ENCODE measurements at places on chromosomes 6 and 20.

DNA sequence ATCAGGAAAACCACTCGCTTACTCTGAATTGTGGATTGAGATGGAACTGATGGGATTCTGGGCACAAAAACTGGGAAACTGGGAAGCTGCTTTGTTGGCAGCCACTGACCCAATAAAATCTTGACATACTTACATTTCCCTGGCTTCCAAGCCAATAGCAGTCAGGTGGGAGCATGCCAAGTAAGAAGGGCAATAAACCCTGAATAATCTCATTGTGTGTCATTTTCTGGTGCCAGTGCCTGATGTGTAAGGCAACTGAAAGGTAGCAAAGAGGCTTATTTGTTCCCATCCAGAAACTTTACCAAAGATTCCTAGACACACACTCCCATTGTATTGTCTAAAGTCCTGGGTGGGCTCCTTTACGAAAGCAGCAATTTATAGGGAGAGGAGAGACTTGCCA is 93.2 kb downstream of the TBX18 start:
- DNase-seq = no peak

DNA sequence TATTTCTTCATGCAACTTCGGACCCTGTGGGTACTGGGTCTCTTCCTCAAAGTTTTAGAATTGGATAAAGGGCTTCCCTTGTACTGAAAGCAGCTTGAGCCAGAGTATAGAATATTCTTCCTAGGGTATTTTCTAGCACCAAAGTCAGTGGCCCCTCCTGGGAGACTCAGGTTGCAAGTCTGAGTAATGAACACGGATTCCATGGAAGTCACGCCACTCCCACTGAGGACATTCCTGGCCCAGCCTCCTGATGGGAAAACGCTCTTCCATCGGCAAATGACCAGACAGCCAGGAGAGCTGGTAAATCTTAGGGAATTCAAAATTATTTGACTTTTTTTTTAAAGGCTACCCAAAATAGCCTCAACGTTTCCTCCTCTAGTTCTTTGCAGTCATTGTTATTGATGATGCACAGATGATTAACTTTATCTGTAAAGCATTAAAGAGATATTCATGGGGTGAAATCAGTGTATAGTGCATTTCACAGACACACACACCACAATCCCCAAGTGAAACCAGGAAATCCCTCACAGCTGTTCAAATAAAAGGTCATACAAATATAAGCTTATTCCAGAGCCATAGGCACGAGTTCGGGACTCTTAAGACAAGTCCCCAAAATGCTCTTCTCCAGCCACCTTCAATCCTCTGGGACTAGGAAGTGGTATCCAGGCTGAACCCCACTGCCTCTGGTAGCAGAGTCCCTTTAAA is 248.8 kb downstream of the SOD2 start:
- no peak for DNase-seq

DNA sequence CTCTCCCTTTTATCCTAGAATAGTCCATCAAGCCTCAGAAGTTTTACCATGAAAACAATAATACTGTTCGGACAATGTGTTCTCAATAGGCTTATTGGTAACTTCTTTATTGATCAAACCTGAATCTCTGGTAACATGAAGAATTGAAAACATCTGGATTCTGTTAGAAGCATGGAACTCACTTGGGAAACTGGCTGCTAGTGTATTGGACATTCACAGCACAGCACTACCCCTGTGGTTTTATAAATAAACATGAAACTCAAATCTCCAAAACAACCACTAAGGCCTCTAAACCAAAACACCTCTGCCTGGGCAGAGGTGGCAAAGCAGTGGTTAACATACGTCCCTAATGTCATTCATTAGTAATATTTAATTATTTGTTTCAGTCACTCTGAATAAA is 157.6 kb upstream of the KCNQ5 start:
- DNase-seq = no peak

DNA sequence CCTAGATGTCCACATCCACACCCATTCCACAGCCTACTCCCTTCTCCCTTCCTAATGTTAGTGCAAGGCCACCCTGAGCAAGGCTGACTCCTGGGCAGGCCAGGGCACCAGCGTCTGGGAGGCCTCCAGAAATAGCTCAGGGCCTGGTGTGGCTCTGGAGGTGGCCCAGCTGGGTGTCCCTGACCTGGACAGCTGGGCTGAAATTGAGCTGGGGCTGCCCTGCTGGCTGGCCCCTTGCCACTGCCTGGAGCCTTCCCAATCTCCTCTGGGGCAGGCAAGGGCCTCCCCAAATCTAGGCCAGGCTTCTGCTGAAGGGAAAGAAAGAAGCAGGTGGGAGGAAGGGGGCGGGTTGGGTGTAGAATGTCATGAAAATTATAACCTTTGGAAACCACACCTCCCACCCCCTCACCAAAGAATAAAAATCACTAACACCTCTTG is 2.1 kb downstream of the FAM110A start:
- DNase-seq = no peak

DNA sequence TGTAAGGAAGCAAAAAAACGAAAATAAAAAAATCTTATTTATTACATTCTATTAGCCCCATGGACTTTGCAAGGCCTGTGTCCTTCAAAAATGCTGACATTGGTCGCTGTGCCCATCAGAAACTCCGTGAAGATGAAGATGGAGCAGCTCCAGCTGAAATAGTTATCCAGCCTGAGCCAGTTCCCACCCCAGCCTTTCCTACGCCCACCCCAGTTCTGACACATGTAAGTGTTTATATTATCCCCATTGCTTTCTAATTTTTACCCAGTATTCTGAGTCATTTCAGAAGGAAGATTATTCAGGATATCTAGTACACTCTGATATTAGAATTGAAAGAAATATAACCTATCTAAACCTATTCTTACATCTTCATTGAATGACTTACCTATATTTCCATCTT is 217.7 kb downstream of the ARHGAP18 start:
- no peak for DNase-seq

GRCh38 chr6:28251661-28252008 is 434 bp downstream of the ZKSCAN4 start:
- DNase-seq = no peak

DNA sequence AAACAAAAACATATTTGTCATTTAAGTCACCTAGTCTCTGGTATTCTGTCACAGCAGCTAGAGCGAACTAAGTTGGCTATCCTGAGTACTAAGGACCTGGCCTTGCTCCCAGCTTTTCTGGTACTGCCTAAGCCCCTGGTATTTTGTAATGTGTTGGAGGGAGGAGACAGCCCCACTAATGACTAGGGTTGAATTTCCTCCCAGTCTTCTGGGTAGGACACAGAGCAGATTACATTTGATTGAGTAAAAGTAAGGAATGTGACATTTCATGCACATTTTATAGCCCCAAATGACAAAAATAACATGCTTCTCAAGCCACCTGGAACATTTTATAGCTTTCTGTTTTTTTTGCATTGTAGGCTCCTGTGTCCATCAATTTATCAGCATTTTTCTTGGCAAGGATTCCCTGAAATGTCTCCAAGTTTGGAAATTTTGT is 47.9 kb upstream of the DDR1 start:
- DNase-seq = no peak

DNA sequence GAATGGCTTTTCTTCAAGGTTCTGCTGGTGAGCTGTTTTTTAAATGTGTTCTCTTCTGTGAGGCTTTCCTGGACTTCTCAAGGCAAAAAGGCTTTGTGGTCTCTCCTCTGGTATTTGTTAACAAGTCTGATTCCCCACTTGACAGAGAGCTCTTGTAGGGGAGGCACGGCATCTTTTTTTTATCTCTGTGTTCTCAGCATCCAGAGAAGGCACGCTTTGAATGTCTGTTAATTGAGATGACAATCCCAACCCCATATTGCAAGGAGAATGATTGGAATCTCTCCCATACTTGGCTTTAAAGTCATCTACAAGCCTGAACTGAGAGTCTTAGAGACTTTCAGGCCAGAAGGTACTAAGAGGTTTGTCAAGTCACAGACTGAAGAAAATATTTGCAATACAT is 22.6 kb downstream of the EDN1 start:
- DNase-seq = no peak

DNA sequence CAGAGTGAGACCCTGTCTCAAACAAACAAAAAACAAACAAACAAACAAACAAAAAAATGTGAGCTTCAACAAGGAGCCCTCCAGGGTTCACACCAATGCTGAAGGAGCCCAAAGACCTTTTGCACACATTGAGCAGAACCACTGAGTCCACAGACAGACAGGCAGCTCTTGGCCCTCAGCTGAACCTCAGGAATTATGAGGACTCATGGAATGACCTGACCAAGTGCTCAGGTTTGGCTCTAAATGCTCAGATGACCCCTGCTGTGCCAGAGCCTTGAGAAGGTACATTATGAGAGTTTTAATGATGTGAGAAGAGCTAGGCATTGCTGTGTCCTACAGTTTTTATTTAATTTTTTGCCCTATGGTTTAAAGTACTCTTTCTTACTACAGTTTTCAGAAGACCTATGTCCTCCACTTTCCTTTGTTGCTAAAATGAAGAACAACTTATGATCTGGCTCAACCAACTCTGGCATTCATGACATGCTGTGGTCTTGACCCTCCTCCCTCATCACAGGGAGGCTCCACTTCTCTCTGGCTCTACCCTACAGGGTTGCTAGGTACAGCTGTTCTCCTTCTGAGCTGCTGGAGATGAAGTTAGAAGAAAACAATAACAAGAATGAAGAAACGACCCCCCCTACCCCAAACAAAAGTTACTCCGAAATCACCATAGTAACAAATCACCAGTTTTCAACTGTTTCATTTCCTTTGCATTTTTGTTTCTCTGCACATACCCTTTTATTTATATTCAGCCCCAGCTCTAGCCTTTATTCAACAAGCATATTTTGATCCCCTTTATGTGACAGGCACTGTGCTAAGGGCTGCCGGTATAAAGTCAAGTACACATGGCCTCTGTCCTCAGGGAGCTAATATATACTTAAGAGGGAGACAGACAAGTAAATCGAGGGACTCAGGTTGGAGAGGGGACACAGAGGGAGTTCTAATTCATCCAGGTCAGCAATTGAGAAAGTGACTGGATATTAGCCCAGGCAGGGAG is 128.7 kb upstream of the TRAF3IP2 start:
- no peak for DNase-seq

DNA sequence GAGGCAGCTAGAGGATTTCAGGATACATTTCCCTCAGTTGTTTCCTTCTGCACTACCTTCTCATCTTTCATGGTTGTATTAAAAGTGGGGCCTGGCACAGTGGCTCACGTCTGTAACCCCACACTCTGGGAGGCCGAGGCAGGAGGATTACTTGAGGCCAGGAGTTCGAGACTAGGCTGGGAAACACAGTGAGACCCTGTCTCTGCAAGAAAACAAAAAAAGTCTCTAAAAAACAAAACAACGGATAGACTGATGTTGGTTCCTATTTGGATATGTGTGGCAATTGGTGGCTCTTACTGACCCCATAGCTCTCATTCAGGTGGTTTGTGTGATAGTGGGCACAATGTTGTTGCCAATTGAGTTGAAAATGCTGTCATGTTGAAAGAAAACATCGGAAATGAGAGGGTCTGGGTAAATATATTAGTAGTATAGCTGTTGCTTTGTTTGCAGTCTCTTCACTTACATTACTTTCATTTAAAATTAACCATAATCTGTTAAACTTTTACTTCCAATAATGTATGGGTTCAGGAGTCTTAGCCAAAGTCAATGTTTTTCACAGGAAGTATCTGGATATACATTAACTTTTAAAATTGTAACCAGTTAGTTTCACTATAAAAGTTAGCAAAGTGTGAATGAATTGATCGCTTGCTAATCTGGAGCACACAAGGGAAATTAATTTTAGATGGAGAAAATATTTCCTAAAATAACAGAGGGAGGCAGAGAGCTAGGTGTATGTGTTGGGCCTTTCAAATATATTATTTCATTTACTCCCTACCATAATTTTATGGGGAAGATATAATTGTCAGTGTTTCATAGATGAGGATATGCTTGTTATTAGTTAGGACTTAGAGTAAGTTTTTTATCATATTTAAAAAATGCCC is 31.1 kb downstream of the UTRN start:
- no peak for DNase-seq

DNA sequence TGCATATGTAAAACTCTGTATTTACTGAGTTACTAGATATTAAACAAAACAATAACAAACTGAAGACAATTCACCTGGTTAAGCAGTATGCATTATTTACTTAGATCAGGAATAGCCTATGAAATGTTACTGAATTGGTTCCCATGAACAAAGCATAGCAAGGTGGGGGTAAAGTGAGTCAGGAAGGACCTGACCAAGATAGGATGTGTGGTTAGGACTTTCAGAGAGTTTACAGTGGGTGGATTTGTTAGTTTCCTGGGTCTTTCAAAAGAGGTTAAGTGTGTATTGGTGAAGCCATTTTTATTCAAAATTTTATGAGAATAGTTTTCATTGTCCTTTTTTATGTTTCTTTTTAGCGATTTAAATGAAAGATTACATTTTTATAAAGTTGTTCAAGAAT is 32.9 kb downstream of the TBPL1 start:
- DNase-seq = no peak

DNA sequence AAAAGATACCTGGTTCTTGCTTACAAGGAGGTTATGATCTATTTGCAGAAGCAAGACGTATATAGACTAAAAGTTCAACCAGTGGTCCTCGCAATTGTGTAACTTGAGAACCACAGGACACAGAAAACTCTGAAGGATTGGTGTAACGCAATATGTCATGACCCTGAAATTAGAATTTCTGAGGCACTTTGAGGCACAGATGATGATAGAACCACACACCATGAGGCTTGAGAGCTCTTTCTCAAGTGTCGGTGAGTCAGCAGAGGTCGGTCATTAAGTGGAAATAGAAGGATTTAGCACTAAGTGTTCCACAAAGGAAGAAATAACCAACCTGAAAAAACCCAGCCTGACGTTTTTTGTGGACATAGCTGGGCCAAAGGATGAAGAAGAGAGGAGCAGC is 15.3 kb upstream of the CCN2 start:
- no peak for DNase-seq

DNA sequence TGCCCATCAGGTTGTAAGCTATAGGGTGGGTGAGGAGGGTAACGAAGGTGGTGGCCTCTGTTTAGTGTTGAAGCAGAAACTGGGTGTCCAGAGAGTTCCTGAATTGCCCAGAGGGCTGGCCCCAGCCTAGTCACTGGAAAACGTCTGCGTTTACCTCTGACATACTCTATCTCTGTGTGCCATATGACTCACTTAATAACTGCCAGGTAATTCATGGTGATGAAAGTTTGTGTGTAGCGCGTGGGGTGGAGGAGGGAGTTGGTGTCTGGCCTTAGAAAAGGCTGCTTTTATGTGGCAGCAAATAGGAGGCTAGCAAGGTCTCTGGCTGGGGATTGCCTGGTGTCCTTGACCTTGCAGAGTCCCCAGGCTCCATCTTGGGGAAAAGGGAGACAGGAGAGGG is 47.3 kb downstream of the SLC35D3 start:
- DNase-seq = no peak

- no peak for DNase-seq
Observed at GRCh38 chr6:52135217-52135616, 47.8 kb upstream of the PKHD1 start.

GRCh38 chr6:28725890-28726348 is 197.9 kb downstream of the TRIM27 start:
- DNase-seq = no peak

Data from activated CD4-positive, alpha-beta T cell treated with anti-CD3 and anti-CD28 coated beads for 24 hours (primary cell).